ENCODE measurements at places on chromosomes 13 and 19.

GRCh38 chr19:48249502-48250014, 6.2 kb downstream of the CARD8 start:
- DNase-seq, result peak; percentile 30

DNA sequence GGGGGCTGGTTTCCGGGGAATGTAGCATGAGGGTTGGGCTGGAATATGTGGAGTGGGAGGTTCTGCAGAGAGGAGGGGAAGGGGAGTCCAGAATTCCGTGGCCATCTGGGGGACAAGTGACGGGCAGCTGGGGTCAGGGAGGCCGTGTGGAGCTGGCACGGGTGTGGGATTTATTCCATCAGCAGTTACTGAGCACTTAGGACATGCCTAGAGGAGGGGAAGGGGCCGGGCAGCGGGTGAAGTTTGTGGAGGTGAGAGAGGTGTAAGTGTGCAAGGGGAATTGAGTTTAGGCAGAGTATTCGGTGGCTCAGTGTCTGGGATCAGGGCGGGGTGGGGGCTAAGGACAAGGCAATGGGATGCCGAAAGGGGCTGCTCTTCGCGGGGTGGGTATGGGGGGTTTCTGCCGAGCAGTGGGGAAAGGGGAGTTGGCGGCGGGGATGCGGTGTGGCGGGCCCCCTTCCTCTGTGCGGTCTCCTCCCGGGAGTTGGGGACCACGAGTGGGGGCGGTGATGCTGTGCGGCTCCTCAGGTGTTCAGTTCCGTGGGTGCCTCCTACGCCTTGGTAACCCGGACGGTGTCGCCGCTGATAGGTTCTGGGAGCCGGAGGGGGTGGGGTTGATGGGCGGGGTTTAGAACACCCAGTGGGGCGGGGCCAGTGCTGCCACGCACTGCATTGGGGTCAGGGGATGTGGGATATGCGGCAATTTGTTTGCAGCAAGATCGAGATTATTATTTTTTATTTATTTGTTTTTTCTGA, 5.4 kb downstream of the CCDC61 start:
- peak; percentile 58 for DNase-seq

DNA sequence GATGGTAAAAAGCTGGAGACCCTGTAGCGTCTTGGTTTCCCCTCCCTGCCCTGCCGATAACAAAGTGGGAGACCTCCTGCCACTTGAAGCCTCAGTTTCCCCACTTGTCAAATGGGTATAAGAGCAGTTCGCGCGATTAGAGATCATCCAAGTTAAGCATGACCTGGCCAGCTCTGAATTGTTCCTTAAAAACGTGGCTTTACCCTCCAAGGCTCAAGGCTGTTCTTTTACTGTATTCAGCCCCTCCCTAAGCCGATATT, 421 bp downstream of the TNPO2 start:
- no peak for DNase-seq

- no peak for DNase-seq
Measured at GRCh38 chr13:33348366-33348765, 62.8 kb upstream of the STARD13 start.

DNA sequence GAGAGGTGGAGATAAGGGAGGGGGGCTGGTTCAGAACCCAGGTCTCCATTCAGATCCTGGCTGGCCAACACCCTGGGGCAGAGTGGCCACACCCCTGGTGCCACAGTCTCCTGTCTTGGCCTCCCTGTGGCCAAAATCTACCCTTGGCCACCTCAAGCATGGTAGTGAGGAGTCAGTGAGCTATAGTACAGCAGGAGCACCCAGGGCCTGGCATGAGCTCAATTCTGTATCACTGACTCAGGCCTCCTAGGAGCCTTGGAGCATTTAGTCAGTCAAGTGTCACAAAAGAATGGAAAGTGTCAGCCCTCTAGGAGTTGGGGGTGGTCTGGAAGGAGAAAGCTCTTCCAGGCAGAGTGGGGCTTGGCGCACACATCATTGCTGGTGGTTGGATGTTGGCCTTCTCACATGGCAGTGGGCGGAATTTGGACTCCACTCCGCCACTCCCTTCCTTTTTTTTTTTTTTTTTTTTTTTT, 6.6 kb upstream of the CD79A start:
- no peak for DNase-seq

- DNase-seq, result peak; percentile 71
Measured at GRCh38 chr13:76980075-76980718, 11.7 kb upstream of the CLN5 start.
